ENCODE measurements at places on chromosomes 4 and X. TPM values are rescaled to one million over a fixed set of nuclear protein-coding genes. Genes with fewer than 3 reads are reported as not detected.
A peak's percentile ranks its signal among the peaks of the same experiment; 100 is the strongest.

CHST7 gene
- polyA plus RNA-seq = 3.9 TPM

GRCh38 chr4:5918331-5918985, 25.6 kb upstream of the CRMP1 start:
- DNase-seq = no peak

DNA sequence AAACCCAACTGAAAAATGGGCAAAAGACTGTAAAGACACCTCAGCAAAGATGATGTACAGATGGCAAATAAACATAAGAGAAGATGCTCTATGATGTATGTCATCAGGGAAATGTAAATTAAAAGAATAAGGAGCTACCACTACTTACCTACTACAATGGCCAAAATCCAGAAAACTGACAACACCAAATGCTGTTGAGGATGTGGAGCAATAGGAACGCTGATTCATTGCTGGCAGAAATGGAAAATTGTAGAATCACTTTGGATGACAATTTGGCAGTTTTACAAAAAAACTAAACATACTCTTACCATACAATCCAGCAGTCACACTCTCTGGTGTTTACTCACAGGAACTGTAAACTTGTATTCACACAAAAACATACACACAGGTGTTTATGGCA, 222.3 kb upstream of the LDB2 start:
- no peak for DNase-seq

GRCh38 chr4:10552591-10553280, 95.5 kb upstream of the ZNF518B start:
- DNase-seq = no peak

SPANXN4 gene
- polyA plus RNA-seq = not detected

DNA sequence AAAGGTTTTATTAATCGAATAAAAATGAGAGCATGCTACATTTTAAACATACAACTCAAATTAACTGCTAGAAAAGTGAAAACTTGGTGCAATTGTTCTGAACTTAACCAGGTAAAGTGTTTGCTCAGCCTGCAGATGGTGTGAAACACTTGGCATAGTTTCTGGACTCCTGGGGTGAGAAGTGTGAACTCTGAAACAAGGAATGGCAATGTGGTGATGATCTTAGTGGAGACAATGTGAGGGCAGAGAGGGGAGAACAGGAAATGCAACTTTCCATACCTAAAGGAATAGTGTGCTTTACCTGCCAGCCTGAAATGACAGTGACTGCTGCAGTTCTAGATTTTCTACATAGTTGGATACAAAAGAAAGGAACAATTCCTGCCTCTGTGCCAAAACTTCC, 57.4 kb downstream of the CCSER1 start:
- no peak for DNase-seq

DNA sequence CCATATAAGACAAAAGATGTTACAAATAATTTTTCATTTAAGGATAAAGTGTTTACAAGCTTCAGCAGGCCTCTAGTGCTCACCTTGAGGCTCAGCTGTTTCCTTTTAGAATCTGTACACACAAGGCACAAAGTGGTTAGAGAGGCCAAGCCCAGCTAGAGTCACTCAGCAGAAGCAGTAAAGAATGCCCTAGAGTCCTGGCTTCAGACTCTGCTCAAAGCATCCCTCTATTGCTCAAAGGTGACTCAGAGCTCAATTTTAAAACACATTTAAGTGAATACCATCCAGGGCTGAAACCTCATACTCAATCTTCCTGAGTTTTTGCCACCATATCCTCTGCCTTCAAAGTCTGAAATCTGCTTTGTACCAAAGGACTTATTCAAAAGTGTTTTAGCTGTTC, 22.6 kb upstream of the PHF8 start:
- DNase-seq = no peak

- no peak for DNase-seq
These were observed 57.2 kb downstream of the AFF1 start for GRCh38 chr4:86991994-86992393.

UGT2A1 gene
- polyA plus RNA-seq = 0.12 TPM

GRCh38 chr4:188722911-188723310, 583.7 kb downstream of the TRIML1 start:
- no peak for DNase-seq

DNA sequence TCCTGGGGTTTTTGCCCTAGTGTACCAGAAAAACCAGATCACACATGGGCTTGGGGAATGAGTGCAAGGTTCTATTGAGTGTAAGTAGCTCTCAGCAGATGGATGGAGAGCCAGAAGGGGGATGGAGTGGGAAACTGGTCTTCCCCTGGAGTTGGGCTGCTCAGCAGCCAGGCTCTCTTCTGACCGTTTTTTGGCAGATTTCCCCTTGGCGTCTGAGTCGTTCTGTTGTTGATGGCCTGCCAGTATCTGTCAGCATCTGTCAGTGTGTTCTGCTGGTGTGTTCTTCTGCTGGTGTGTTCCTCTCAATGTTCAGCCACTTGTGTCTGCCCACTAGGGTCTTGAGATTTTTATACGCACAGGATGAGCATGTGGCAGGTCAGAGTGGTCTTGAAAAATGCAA, 633.9 kb upstream of the CPEB2 start:
- DNase-seq = no peak

SERTM2 gene
- not detected for polyA plus RNA-seq

GRIPAP1 gene
- polyA plus RNA-seq = 64.6 TPM

CNOT6L gene
- polyA plus RNA-seq = 33.5 TPM

C4orf50 gene
- polyA plus RNA-seq = not detected

ADH1B gene
- polyA plus RNA-seq = 945 TPM

DNA sequence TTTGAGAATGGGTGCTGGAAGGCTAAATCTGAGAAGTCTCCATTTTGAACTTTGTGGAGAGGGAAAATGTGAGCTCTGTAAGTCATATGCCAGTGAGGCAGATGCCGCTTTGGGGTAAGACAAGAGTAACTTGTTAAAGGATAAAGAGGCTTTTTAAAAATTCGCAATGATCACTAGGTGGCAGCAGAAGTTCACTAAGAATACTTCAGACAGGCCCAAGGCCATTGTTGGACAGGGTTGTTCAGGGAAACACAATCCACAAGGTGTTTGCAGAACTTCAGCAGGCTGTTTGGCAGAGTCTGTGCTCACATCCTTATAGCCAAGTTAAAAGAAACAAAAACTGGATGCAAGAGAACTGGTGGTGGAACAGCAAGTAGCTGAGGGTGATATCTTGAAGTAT, 13.7 kb upstream of the PIGA start:
- peak; percentile 65 for DNase-seq

DNA sequence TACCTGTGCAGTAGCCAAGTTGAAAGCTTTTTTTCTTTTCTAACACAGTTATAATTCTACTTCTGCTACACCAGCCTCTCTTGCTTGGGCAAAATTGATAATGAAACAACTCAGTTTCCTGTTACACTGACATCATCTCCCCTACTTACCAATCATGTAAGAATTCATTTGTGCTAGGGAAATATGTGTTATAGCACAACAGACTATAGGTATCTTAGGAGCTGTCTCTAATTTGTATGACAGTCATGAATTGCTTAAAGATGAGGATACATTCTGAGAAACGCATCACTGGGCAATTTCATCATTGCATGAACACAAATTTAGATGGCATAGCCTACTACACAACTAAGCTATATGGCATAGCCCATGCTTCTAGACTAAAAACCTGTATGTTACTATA, 246.3 kb upstream of the ANKRD50 start:
- no peak for DNase-seq

DNA sequence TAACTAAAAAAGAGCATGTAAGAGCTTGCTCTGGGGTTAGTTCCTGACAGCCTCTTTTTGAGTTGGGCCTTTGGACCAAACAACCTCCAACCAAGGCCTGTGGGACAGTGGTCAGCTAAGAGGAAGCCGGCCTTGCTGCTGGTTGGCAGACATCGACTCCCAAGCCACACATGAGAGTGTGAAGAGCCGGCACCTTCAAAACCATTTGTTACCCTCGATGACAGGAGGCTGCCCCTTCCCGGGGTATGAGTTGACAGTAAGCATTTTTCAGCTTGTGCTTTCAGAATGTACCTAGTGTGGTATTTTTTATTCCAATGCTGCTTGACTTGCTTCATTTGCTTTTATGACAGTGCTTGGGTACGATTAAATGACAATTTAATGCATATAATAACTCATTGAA, 168.6 kb upstream of the IGFBP7 start:
- DNase-seq = no peak

- no peak for DNase-seq
These were observed 1190.4 kb downstream of the TECRL start for GRCh38 chr4:63218856-63219255.

KIT gene
- polyA plus RNA-seq = 80.5 TPM

SPANXB1 gene
- polyA plus RNA-seq = not detected

ZNF185 gene
- polyA plus RNA-seq = 20.4 TPM

- DNase-seq = no peak
These were observed 49.2 kb downstream of the FGFRL1 start for GRCh38 chr4:1060621-1061020.

GRCh38 chrX:154873329-154873728, 12.8 kb upstream of the F8A1 start:
- no peak for DNase-seq

All from right lung (tissue), 10 donors.